D721Med (cell line): ENCODE measurements at places on chromosomes 2 and 18.

DNA sequence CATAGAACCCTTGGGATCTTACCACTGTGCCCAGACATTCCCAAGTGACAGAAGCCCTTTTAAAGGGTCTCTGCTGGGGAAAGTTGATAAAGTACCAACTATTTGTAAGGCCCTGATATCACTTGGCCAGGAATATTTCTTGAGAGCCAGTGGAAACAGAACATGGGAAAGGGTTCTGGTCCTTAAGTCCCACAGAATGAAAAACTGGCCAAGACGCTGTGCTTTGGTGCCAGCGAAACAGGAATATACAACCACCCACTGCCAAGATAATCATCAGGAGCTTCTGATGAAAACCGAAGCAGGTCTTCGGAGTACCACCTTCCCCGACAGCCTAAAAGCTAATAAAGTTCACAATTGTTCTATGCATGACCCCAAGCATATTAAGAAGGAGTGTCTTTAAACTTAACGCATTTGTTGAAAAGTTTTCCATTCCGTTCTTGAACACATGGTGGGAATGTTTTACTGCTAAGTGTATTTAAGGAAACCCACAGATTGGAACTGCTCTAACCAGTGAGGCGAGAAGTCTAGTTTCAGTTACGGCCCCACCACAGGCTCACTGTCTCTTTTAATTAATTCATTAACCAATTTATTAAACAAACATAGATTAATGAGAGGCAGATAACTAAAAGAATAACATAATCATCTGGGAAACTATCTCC is 152.6 kb downstream of the ANKRD44 start:
- DNase-seq: no peak

GRCh38 chr2:140027320-140027719 is 1247.1 kb upstream of the NXPH2 start:
- no peak for DNase-seq

DNA sequence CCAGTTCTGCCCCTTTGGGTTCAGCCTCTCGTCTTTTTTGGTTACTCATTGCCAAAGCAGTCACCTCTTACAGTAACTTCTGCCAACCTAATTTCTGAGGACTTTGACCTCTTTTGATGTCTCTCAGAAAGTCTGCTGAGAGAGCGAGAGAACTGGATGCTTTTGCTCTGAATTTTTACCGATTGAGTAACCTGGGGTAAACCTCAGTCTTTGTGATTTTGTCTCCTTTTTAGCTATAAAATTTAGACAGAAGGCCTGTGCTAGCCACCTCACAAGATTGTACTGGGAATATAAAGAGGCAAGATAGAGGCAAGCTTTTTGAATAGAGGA is 34.8 kb upstream of the IL1R1 start:
- DNase-seq: no peak

DNA sequence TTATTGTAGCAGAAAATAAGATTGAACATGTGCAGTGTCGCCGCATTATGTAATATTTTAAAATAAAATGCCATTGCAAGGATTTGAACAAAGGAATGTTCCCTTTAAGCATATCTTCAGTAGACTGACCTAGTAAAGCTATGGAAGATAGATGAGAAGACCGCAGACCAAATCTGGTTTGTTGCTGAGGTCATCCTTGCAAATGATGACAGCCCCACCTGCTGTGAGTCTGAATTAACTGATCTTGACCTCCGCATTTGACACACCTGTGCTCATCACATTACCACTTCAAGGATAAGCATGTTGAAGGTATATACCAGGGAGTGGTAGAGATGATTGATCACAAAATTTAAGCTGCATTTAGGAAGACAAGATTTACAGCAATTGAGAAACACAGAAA is 96.2 kb downstream of the NYAP2 start:
- DNase-seq: no peak

GRCh38 chr2:220096406-220096805 is 469.0 kb downstream of the SLC4A3 start:
- DNase-seq: no peak

- DNase-seq: no peak
Measured at GRCh38 chr2:229064749-229065148, 206.3 kb downstream of the PID1 start.
